ENCODE measurements at places on chromosomes 12 and 14. TPM values are rescaled to one million over a fixed set of nuclear protein-coding genes. Genes with fewer than 3 reads are reported as not detected.

Gene RGS6
- total RNA-seq, result 2.6 TPM

Gene COX6A1
- total RNA-seq, result 258 TPM

Gene TMEM63C
- total RNA-seq, result 0.06 TPM

Gene ABCC9
- total RNA-seq, result 32.6 TPM

DNA sequence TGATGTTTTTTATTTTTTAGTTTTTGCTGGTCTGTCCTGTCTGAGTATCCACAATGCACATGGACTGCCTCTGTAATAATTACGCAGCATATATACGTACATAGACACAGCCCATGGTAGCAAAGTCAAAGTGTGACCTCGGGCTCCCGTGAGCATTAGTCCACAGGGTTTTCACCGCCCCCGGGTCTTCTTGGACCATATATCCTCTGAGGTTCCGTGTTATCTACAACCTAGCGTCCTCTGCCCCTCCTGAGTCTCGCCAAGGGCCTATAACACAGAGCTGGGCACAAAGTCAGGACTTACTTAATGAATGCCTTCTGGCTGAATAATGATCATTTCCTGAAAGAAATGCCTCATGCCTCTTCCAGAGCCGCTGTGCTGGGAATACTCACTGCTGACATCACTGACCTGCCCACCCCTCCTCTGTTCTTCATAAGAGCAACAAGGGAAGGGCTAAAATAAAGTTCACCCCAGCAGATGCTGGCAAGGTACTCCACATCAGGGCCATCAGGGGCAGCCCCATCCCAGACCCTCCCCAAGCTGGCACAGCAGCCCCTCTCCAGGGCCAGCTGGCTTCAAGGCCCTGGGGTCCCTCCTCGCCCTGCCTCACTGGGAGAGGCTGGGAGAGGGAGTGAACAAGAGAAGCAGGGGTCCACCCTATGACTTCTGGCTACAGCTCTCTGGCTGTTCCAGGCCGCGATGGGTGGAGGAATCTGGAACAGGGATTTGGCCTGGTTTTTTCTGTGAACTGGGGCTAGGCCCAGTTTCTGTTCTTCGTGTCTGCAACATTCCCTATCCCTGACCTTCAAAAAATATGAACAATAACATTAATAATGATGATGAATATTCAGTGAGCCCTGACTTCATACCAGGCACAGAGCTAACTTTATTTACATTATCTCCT is 7.9 kb downstream of the HDAC7 start:
- no peak for DNase-seq
- peak overlapping the region; percentile 97 for H3K27ac ChIP-seq
- no peaks in the 10 kb centered on the region for H3K27me3 ChIP-seq
- H3K36me3 ChIP-seq, result no peaks in the 10 kb centered on the region
- H3K4me1 ChIP-seq, result peaks cover 97% of the 10 kb centered on the region
- peak overlapping the region; percentile 45 for H3K4me3 ChIP-seq

DNA sequence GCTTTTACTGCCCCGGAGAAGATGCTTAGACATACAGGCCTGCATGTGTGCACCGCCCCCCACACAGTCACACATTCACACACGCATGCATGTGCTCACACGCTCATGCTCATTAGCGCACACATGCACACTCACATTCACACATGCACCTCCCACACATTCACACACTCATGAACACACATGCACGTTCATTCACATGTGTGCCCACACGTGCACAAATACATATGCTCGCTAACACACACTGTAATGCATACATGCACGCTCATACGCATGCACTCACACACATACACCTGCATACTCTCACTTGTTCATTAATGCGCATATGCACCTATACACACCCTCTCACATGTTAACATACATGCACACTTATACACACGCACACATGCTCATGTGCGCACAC is 21.9 kb downstream of the TMEM132C start:
- DNase-seq, result no peak
- H3K36me3 ChIP-seq, result no peaks in the 10 kb centered on the region
- no peaks in the 10 kb centered on the region for H3K4me1 ChIP-seq
- no peak overlapping the region for H3K4me3 ChIP-seq

DNA sequence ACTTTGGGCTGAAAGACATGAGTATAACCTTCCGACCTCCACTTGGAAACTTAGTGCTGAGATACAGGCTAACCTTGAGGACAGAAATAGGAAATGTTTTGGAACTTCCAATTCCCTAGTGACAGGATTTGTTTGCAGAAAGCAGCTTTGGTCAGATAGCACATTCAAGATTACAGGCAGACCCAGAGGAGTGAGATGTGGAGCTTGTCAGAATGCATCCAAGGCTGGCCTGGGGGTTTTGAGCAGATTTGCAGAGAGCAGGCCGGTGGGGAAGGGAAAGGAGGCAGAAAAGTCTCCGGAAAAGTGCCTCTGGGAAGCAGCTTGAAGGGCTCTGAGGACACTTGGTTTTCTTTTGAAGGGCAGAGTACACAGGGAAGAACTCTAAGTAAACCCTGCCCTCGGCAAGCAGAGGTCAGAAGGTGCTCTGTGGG is 180.3 kb downstream of the ETV6 start:
- no peak for DNase-seq
- H3K4me3 ChIP-seq, result no peak overlapping the region
- H3K27me3 ChIP-seq, result no peaks in the 10 kb centered on the region
- H3K36me3 ChIP-seq, result no peaks in the 10 kb centered on the region
- H3K4me1 ChIP-seq, result peaks cover 49% of the 10 kb centered on the region
- peak overlapping the region; percentile 63 for H3K27ac ChIP-seq

Gene OLR1
- 96.1 TPM for total RNA-seq

Gene ADAM21
- total RNA-seq, result not detected

GRCh38 chr12:546920-547845 is 87.4 kb downstream of the B4GALNT3 start:
- no peak overlapping the region for H3K4me3 ChIP-seq
- H3K4me1 ChIP-seq, result no peaks in the 10 kb centered on the region

Gene CLEC4A
- 8.3 TPM for total RNA-seq

DNA sequence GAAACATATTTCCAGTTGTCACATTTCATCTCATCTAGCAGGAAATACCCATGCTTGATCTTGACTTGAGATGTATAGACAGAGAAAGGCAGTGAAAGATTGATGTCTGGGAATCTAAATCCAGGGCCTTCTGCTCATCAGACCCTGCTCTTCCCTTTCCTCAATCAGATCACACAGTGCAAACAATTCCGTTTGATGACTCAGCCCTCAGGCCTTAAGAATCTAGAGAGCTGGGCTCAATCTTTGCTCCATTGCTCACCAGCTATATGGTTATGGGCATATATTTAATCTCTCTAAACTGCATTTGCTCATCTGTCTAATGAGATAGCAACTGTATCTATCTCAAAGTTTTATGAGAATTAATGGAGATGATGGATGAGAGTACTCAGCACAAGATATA is 201.8 kb upstream of the CCDC196 start:
- no peaks in the 10 kb centered on the region for H3K36me3 ChIP-seq
- no peak for DNase-seq
- no peak overlapping the region for H3K27ac ChIP-seq
- H3K4me1 ChIP-seq, result no peaks in the 10 kb centered on the region
- no peak overlapping the region for H3K4me3 ChIP-seq

DNA sequence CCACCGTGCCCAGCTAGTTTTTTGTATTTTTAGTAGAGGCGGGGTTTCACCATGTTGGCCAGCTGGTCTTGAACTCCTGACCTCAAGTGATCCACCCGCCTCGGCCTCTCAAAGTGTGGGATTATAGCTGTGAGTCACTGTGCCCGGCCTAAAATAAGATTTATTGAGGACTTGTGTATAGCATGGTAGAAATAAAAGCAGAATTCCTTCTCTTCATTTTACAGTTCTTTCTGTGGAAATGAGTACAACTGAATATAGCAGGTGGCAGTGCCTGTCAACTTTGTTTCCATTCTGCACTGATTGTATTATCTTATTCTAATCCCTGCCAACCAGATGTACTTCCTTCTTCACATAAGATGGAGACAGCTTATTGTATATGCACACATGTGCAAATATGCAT is 41.0 kb downstream of the DIP2B start:
- no peaks in the 10 kb centered on the region for H3K27me3 ChIP-seq
- no peak overlapping the region for H3K27ac ChIP-seq
- H3K4me1 ChIP-seq, result peaks cover 29% of the 10 kb centered on the region

Gene CLEC4D
- 1.1 TPM for total RNA-seq

DNA sequence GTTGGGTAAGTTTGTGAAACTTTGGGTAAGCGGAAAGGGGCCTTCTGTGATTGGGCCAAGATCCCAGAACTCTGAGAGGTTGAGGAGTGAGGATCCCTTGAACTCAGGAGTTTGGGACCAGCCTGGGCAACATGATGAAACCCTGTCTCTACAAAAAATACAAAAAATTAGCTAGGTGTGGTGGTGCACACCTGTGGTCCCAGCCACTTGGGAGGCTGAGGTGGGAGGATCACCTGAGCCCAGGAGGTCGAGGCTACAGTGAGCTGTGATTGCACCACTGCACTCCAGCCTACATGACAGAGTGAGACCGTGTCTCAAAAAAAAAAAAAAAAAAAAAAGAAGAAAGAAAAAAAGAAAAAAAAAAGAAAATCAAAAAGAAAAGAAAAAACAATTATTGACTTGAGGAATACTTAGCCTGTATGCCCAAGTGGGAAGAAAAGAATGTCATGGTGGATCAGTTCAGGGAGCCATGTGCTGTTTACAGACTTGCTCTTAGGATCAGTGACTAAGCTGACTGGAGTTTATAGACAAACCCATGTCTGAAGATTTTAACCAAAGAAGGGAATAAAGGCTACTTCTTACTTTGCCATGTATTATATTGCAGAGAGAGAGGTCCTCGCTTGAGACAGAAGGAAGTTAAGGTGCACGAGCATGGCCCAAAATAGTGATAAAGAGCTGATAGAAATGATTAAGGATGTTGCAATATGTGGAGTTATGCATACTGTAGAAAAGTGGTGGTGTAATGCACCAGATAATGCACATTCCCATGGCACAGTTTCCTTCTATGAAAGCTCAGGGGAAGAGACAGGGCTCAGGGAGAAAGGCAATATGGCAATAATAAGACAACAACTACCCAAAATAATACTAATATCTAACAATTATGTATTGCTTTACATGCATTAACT is 881 bp downstream of the HSD17B6 start:
- peak overlapping the region; percentile 38 for H3K4me3 ChIP-seq
- peak overlapping the region; percentile 55 for H3K27ac ChIP-seq
- no peaks in the 10 kb centered on the region for H3K36me3 ChIP-seq
- no peaks in the 10 kb centered on the region for H3K27me3 ChIP-seq

Gene PTGER2
- total RNA-seq, result 5.3 TPM

Gene OR4N5
- total RNA-seq, result not detected

DNA sequence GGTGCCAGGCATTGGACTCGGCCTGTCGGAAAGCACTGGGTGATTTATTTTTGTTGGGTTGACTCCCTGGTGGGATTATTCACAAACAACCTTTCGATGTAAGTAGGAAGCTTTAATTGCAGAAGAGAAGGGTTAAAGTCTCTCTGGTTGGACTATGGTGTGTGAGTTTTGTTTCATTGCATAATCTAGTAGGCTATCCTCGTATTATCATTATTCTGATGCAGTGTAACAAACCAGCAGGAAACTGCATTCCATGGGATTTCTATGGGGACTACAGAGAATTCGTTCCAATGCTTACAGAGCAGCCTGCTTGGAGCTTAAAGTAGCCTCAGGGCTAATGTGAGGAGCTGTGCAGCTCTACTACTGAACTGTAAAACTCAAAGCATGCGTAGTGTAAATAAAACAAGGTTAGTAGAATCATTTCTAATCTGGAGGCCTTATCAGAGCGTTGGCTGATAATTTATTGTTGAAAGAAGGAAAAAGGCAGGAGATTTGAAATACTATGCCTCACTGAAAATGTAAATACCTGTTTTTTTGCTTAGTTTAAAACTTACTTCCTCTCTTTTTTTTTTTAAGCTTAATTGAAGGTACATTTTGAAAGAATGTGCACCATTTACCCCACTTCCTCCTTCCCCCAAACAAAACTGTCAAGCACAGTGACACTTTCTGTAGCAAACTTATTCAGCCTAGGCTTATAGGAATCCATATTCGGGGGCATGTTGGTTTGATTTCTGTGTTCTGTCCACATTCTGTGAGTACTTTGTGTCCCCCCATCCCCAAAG is 226.7 kb downstream of the NPAS3 start:
- H3K4me3 ChIP-seq, result no peak overlapping the region
- H3K36me3 ChIP-seq, result no peaks in the 10 kb centered on the region
- DNase-seq, result no peak
- H3K27ac ChIP-seq, result no peak overlapping the region
- H3K4me1 ChIP-seq, result no peaks in the 10 kb centered on the region

Gene KCNJ8
- total RNA-seq, result 20.9 TPM

DNA sequence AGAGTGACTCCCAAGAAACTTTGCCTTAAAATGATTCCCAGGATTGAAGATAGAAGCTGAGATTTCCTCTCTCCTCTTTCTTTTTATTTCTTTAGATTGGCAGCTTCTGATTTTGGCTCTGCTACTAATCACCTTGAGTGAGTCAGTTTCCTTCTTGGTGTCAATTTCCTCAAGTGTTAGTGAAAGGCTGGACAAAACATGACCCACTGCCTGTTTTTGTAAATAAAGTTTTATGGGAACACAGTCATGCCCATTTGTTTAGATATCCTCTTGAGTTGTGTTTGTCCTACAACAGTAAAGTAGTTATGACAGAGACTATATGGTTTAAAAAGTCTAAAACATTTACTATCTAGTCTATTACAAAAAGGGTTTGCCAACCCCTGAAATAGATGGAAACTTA is 227.2 kb upstream of the TBX3 start:
- DNase-seq, result no peak
- no peak overlapping the region for H3K27ac ChIP-seq
- H3K4me1 ChIP-seq, result no peaks in the 10 kb centered on the region
- H3K4me3 ChIP-seq, result no peak overlapping the region

Gene KRT6A
- 3.0 TPM for total RNA-seq

- H3K4me1 ChIP-seq, result no peaks in the 10 kb centered on the region
- no peaks in the 10 kb centered on the region for H3K36me3 ChIP-seq
- H3K4me3 ChIP-seq, result no peak overlapping the region
- DNase-seq, result no peak
- no peak overlapping the region for H3K27ac ChIP-seq
Measured at GRCh38 chr14:20498622-20499021, 6.7 kb upstream of the RNASE10 start.

GRCh38 chr14:61401461-61401860 is 80.1 kb downstream of the PRKCH start:
- H3K36me3 ChIP-seq, result no peaks in the 10 kb centered on the region
- no peaks in the 10 kb centered on the region for H3K27me3 ChIP-seq
- H3K4me1 ChIP-seq, result peaks cover 36% of the 10 kb centered on the region
- DNase-seq, result no peak

DNA sequence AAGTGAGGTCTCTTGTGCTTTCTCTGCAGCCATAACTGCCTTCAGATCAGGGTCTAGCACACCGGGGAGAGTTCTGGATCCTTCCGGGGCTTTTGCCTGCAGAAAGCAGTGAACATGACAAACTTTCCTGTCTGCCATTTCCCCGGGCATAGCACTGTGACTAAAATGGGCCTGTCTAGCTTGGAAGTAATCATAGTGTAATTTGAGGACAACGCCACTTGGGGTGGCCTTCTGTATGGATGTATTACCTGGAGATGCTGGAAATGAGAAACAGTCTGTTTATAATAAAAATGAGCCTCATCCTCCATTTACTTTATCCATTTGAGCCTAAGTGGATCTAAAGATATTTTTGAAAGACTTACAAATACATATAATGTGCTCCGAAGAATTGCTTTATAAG is 453.7 kb downstream of the VRK1 start:
- H3K27ac ChIP-seq, result no peak overlapping the region
- DNase-seq, result no peak
- H3K27me3 ChIP-seq, result no peaks in the 10 kb centered on the region
- no peak overlapping the region for H3K4me3 ChIP-seq

GRCh38 chr12:51517800-51518199 is 73.2 kb upstream of the SCN8A start:
- H3K4me3 ChIP-seq, result no peak overlapping the region
- no peaks in the 10 kb centered on the region for H3K36me3 ChIP-seq
- no peaks in the 10 kb centered on the region for H3K27me3 ChIP-seq
- no peak for DNase-seq
- H3K4me1 ChIP-seq, result no peaks in the 10 kb centered on the region
- no peak overlapping the region for H3K27ac ChIP-seq

Gene NR2C1
- total RNA-seq, result 37.0 TPM

Gene RPL10L
- total RNA-seq, result not detected

Gene CDKL1
- 20.7 TPM for total RNA-seq

Gene SOAT2
- not detected for total RNA-seq
